ENCODE measurements at places on chromosomes 2 and 18.

DNA sequence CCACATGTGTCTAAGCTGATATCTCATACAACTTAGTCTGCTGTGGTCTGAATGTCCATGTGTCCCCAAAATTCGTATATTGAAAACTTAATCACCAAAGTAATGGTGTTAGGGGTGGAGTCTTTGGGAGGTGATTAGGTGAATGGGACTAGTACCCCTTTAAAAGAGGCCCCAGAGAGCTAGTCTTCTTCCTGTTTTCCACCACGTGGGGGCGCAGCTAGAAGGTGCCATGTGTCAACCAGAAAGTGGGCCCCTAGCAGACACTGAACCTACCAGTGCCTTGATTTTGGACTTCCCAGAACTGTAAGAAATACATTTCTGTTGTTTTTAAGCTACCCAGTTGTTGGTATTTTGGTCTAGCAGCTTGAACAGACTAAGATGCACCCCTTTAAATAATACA lies 86.6 kb downstream of the ASB1 start:
- H3K36me3 ChIP-seq: peaks cover 13% of the 10 kb centered on the region
- H3K4me1 ChIP-seq: no peaks in the 10 kb centered on the region
- DNase-seq: no peak
- H3K27me3 ChIP-seq: no peaks in the 10 kb centered on the region

DNA sequence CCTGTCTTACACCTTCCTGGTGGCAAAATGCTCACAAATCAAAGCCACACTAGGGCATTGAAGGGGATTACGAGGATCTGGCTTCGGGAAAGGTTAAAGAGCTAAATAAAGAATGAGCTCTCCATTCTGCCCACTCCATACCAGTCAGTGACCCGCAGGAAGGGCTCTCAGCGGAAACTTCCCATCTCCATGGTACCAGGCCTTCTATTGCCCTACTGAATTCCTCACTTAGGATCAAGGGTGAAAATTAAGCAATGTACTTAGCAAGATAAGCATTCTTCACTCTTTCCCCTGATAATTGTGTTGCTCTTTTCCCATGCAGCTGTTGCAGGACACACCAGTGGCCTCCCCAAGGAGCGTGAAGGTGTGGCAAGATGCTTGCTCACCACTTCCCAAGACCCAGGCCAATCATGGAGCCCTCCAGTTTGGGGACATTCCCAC lies 75.6 kb upstream of the TTC39C start:
- no peak overlapping the region for H3K27ac ChIP-seq
- no peaks in the 10 kb centered on the region for H3K36me3 ChIP-seq
- H3K27me3 ChIP-seq: no peaks in the 10 kb centered on the region
- peaks cover 31% of the 10 kb centered on the region for H3K4me1 ChIP-seq

DNA sequence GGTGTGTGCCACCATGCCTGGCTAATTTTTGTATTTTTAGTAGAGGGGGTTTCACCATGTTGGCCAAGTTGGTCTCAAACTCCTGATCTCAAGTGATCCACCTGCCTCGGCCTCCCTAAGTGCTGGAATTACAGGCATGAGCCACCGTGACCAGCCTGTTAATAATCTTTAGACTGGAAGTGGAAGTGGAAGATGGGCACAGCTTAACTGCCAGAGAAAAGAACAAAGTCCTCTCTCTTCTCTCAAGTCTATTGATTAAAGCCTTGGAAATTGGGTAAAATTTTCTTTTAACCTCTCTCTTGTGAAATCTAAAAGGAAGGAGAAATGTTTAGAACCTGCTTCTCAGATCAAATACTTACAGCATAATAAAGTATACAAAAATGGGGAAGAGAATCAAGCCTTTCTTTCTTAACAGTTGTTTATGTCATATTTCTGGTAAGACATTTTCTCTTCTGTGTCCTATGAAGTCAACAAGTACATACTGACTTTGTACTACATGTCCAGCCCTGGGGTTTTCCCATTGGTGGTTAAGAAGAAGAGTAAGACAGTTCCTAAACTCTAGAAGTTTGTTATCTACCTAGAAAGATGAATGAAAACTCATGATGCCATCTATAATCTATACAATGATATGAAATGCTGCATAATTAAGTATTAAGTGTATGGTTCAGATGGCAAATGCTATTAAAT lies 4.6 kb downstream of the TMEM169 start:
- H3K4me3 ChIP-seq: no peak overlapping the region
- DNase-seq: no peak
- H3K27ac ChIP-seq: peak overlapping the region; percentile 48
- H3K4me1 ChIP-seq: peaks cover 46% of the 10 kb centered on the region
- H3K36me3 ChIP-seq: peaks cover 4% of the 10 kb centered on the region
- H3K27me3 ChIP-seq: no peaks in the 10 kb centered on the region

DNA sequence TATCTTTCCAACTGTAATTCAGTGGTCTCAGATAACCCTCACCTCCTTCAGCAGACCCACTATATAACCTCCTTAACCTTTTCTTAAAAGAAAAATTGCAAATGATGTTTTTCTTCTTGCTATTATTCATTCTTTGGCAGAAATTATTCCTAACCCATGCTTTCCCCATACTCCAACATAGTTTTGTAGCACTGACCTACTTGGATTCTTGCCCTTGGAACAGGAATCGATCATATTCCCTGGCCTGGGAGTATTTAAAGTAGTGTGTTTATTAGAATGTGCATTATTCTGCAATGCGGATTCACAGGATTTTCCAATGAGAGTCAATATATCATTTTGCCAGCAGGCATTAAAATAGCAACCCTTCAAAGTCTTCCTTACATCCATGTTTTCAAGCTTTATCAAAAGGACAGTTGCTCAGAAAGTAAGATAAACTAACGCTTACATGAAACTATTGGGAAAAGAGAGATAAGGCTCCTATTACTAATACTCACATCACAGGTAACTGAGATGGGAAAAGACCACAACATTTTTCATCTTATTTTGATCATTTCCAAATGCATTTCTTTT lies 37.4 kb downstream of the CHN1 start:
- no peaks in the 10 kb centered on the region for H3K4me1 ChIP-seq
- no peak for DNase-seq
- no peak overlapping the region for H3K4me3 ChIP-seq
- H3K27me3 ChIP-seq: peaks cover 22% of the 10 kb centered on the region
- no peak overlapping the region for H3K27ac ChIP-seq
- H3K36me3 ChIP-seq: peaks cover 4% of the 10 kb centered on the region

DNA sequence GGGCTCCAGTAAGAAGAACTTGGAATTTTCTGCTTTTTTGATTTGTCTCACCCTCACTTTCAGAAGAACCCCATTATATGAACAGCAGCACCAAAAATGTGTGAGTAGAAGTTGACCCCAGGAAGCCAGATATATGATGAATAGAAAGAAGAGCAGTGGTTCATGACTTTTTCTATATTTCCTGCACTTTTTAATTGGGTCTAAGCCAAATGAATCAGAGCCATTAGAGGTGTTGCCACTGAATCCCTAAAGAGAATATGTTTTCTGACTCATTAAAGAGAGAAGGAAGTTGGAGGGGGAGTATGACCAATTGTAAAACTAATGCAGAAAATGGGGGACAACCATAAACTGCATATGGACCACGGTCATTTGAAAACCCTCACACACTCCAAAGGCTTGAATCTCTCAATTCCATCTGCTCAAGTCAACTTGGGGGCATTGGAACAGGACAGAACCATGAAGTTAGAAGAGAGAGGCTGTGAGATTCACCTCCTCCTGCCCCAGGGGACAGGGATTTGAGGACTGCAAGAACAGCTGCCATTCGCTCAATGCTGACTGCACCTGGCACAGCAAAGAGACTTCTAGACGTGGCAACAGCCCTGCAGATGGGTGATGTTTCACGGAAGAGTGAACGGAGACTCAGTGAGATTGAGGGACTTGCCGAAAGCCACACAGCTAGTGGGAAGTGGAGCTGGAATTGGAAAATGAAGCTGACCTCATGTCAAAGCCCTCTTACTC lies 3.0 kb downstream of the DAPL1 start:
- H3K27me3 ChIP-seq: peaks cover 30% of the 10 kb centered on the region
- no peaks in the 10 kb centered on the region for H3K36me3 ChIP-seq
- no peak overlapping the region for H3K27ac ChIP-seq
- H3K4me3 ChIP-seq: no peak overlapping the region
- DNase-seq: no peak

GRCh38 chr2:36329251-36329650 lies 26.3 kb upstream of the CRIM1 start:
- no peaks in the 10 kb centered on the region for H3K4me1 ChIP-seq
- no peak for DNase-seq
- no peak overlapping the region for H3K27ac ChIP-seq
- H3K4me3 ChIP-seq: no peak overlapping the region
- H3K36me3 ChIP-seq: no peaks in the 10 kb centered on the region

DNA sequence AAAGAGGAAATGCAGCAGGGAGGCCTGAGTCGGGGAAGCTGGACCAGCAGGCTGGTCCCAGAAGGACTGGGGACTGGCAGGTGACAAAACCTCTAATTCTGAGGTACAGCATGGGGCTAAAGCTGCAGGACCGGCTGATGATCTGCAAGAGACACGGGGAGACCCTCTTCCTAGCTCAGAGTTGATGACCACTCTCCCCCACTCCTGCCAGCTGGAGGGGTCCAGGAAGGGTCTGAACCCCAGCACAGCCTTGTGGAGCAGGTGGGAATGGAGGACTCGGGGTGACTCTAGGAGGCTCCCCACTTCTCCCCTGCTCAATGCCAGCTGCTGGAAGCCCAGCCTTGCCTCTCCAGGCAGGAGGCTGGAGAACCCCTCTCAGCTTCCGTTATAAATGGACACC lies 67.7 kb downstream of the TWIST2 start:
- DNase-seq: no peak
- H3K27me3 ChIP-seq: no peaks in the 10 kb centered on the region
- no peaks in the 10 kb centered on the region for H3K4me1 ChIP-seq
- H3K4me3 ChIP-seq: no peak overlapping the region
- H3K36me3 ChIP-seq: no peaks in the 10 kb centered on the region

GRCh38 chr2:232315049-232315922 lies 63.3 kb upstream of the ALPP start:
- peaks cover 39% of the 10 kb centered on the region for H3K36me3 ChIP-seq
- peaks cover 18% of the 10 kb centered on the region for H3K4me1 ChIP-seq
- peak overlapping the region; percentile 88 for H3K27ac ChIP-seq
- H3K27me3 ChIP-seq: no peaks in the 10 kb centered on the region
- peak; percentile 71 for DNase-seq

DNA sequence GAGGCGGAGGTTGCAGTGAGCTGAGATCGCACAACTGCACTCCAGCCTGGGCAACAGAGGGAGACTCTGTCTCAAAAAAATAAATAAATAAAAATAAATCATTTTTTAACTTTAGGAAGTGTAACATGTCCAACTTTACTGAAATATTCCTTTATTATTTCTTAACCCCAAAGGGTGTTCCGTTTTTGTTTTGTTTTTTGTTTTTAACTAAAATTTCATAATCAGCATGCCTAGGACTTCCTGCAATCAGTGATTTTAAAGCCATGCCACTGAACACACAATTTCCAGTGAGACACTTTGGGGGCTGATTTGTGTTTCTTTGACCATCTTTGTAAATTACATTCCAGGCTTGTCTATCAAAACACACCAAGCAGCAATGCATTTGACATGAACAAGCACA lies 7.1 kb downstream of the CATIP start:
- no peaks in the 10 kb centered on the region for H3K27me3 ChIP-seq
- no peak overlapping the region for H3K27ac ChIP-seq
- H3K4me1 ChIP-seq: peaks cover 23% of the 10 kb centered on the region
- H3K36me3 ChIP-seq: no peaks in the 10 kb centered on the region
- DNase-seq: no peak

DNA sequence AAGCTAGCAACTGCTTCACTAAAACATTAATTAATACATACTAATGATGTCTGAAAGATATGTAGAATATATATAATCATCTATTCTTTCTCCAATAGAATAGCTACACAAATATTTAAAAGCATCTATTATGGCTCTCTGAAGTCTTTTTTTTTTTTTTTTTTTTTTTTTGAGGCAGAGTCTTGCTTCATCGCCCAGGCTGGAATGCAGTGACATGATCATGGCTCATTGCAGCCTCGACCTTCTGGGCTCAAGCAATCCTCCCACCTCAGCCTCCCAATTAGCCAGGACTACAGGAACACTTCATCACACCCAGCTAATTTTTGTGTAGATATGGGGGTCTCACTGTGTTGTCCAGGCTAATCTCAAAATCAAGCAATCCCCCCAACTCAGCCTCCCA lies 120.4 kb upstream of the KYNU start:
- H3K4me3 ChIP-seq: no peak overlapping the region
- no peaks in the 10 kb centered on the region for H3K27me3 ChIP-seq
- no peak overlapping the region for H3K27ac ChIP-seq
- DNase-seq: no peak

GRCh38 chr2:85872536-85873161 lies 16.1 kb downstream of the ST3GAL5 start:
- no peaks in the 10 kb centered on the region for H3K27me3 ChIP-seq
- peaks cover 37% of the 10 kb centered on the region for H3K4me1 ChIP-seq
- H3K36me3 ChIP-seq: peaks cover 27% of the 10 kb centered on the region
- no peak overlapping the region for H3K27ac ChIP-seq
- H3K4me3 ChIP-seq: no peak overlapping the region

- no peaks in the 10 kb centered on the region for H3K4me1 ChIP-seq
- no peaks in the 10 kb centered on the region for H3K36me3 ChIP-seq
- no peaks in the 10 kb centered on the region for H3K27me3 ChIP-seq
- H3K27ac ChIP-seq: no peak overlapping the region
- DNase-seq: no peak
- H3K4me3 ChIP-seq: no peak overlapping the region
Observed at GRCh38 chr18:44654573-44654972, 26.1 kb upstream of the SETBP1 start.

DNA sequence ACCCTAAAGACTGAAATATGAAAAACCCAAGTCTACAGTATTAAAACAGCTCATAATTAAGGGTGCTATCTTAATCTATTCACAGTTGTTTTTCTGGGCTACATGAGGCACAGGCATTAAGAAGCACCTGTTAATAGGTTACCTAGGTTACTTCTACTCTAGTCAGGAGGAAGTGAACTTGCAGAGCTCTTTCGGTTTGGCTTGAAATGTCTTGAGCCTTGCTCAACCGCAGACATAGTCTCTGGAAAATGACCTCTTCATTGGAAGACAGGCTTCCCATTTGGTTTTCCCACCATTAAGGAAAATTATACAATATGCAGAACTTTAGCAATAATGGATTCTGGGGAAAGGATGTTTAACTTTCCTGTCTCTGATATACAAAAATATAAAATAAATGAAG lies 142.3 kb upstream of the KCNJ3 start:
- H3K4me1 ChIP-seq: no peaks in the 10 kb centered on the region
- H3K27me3 ChIP-seq: no peaks in the 10 kb centered on the region
- no peak overlapping the region for H3K27ac ChIP-seq
- H3K4me3 ChIP-seq: no peak overlapping the region

- no peak overlapping the region for H3K27ac ChIP-seq
- H3K36me3 ChIP-seq: no peaks in the 10 kb centered on the region
- H3K4me1 ChIP-seq: no peaks in the 10 kb centered on the region
- DNase-seq: no peak
- H3K4me3 ChIP-seq: no peak overlapping the region
- H3K27me3 ChIP-seq: no peaks in the 10 kb centered on the region
Observed at GRCh38 chr18:11419338-11419737, 190.1 kb upstream of the SLC35G4 start.

GRCh38 chr2:9594366-9595054 lies 36.3 kb downstream of the YWHAQ start:
- no peaks in the 10 kb centered on the region for H3K27me3 ChIP-seq
- peaks cover 32% of the 10 kb centered on the region for H3K36me3 ChIP-seq
- no peak overlapping the region for H3K27ac ChIP-seq
- peaks cover 21% of the 10 kb centered on the region for H3K4me1 ChIP-seq

GRCh38 chr18:24009651-24010333 lies 4.8 kb upstream of the TTC39C start:
- peak overlapping the region; percentile 77 for H3K27ac ChIP-seq
- peaks cover 50% of the 10 kb centered on the region for H3K4me1 ChIP-seq
- peak overlapping the region; percentile 53 for H3K4me3 ChIP-seq
- H3K27me3 ChIP-seq: no peaks in the 10 kb centered on the region
- no peaks in the 10 kb centered on the region for H3K36me3 ChIP-seq
